ENCODE measurements at places on chromosomes 7 and 10. TPM values are rescaled to one million over a fixed set of nuclear protein-coding genes. Genes with fewer than 3 reads are reported as not detected.

DNA sequence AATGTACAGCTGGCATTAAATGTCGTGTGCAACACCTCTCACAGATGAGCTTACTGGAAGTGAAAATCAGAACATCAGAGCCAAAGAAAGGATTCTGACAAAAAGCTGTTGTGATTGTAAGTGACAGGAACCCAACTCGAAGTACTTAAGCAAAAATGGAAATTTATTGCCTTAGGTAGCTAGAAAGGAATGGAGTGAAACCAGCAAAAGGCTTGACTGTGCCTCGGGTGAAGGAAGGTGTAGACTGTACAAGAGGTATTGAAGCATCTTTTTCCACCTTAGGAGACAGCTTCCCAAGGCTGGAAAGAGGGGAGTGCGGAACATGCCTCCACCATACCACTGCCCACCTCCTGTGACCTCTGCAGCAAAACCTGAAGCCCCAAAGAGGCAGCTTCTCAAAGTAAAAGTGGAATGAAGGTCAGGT is 27.3 kb upstream of the ITGB1 start:
- no peak for DNase-seq

- DNase-seq, result no peak
Measured at GRCh38 chr10:128463991-128464760, 338.0 kb upstream of the MKI67 start.

DNA sequence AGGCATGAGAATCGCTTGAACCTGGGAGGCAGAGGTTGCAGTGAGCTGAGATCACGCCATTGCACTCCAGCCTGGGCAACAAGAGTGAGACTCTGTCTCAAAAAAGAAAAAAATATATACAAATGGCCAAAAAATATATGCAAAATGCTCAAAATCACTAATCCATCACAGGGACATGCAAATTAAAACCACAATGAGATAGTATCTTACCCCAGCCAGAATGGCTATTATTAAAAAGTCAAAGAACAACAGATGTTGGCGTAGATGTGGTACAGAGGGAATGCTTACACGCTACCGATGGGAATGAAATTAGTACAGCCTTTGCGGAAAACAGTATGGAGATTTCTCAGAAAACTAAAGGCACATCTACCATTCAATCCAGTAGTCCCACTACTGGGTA is 17.4 kb downstream of the SNX8 start:
- no peak for DNase-seq

DNA sequence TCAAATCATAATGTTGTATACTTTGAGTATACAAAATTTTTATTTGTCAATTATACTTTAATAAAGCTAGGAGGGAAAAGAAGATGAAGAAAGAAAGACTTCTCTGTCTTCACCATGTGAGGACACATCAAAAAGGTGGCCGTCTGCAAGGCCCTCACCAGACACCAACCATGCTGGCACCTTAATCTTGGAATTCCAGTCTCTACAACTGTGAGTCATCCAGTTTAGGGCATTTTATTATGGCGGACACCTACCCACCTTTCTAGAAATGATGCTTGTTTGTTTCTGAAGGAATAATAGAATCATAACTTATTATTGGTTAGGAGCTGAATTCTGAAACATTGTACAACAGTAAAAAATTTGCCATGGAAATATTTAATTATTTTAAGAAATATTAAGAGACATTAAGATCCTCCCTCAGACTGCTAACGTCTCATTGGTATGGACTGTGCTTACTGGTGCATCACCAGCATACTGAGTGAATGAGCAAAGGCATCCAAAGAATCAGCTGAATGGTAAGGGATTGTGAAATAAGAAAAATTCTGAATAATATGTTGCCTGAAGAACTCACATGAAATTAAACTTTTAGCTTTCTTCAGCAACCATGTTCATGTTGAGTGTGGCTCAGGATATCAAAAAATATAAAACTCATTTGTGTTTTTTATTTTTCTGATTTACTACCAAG is 536.6 kb downstream of the HTR7 start:
- no peak for DNase-seq

The IFIT1B gene
- 0.11 TPM for polyA plus RNA-seq

The ATRNL1 gene
- polyA plus RNA-seq, result 27.2 TPM

Data from renal cortex interstitium (tissue), 15 donors.